ENCODE measurements at places on chromosomes 6 and 20. TPM values are rescaled to one million over a fixed set of nuclear protein-coding genes. Genes with fewer than 3 reads are reported as not detected.
A peak's percentile ranks its signal among the peaks of the same experiment; 100 is the strongest.

- no peak for DNase-seq
These were observed 621.5 kb downstream of the QKI start for GRCh38 chr6:164035900-164036485.

- DNase-seq, result peak; percentile 81
These were observed 38.0 kb downstream of the TMEM170B start for GRCh38 chr6:11575408-11576033.

DNA sequence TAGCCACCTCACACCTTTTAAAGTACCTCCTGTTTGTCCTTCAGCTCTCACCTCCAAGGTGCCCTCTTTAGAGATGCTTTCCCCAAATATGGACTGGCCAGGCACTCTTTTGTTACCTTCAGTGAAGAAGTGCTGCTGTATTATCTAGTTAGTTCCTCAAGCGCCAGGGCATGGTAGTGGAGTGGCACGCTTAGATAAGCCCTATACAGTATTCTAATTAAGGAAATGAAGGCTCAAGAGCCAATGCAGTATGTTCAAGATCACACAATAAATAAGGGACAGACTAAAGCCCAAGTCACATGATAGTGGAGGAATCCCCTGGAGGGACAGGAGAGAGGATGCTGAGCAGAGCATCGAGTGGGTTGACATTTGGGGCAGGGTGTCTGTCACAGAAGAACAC lies 28.5 kb upstream of the GFOD1 start:
- no peak for DNase-seq

DNA sequence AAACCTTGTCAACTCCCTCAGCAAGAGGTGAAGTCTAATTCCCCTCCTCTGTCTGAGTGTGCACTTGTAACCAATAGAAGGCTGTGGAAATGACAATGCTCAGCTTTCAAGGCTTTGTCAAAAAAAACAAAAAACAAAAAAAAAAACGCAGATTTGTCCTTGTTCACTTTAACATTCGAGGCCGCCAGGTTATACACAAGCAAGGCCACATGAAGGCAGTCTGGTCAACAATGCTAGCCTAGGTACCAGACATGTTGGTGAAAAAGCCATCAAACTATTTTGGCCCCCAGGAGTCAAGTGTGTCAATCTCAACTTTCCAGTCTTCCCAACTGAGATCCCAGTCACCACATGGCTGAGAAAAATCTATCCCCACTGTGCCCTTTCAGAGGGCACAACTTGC lies 92.3 kb downstream of the CDK19 start:
- DNase-seq, result no peak

DNA sequence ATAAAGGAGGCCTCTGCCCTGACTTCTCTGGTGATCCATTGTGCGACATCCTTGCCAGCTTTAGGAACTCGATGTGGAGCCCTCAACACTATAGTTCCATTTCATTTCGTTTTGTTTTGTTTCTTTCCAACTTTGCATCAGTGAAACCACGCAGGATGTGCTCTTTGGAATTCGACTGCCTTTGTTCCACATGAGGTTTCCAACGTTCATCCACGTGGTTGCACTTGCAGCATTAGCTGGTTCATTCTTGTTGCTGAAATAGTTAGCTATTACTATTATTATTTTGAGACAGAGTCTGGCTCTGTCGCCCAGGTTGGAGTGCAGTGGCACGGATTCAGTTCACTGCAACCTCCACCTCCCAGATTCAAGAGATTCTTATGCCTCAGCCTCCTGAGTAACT lies 61.3 kb upstream of the ZNFX1 start:
- DNase-seq, result no peak

DNA sequence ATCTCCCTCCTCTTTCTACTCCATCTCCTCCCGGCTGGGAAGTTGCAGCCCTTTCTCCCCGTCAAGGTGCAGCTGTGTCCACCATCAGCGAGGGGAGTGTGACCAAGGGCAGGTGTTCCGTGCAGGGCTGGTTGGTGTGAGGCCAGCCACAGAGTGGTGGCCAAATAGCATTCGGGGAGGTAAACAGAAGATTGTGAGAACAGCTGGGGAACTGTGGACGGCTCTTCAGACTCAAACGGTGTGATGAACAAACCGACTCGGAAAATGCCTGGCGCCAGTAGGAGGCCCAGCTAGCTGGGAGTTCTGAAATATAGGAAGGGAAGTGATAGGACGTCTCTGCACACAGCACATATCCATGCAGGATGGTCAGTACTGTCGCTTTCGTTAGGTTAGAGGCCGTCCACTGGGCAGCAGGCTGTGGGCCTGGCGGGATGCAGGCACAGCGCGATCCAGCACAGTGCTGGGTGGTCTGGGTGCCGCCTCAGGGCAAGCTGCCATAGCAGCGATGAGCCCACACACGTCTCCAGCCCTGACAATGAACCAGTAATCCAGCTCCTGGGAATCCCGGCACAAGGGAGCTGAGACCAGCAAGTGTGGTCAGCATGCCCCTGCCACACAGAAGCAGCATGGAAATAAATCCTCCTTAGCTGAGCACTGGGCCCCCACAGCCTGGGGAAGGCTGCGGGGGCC lies 258.1 kb downstream of the TAF4 start:
- no peak for DNase-seq

The CLDN20 gene
- not detected for total RNA-seq

DNA sequence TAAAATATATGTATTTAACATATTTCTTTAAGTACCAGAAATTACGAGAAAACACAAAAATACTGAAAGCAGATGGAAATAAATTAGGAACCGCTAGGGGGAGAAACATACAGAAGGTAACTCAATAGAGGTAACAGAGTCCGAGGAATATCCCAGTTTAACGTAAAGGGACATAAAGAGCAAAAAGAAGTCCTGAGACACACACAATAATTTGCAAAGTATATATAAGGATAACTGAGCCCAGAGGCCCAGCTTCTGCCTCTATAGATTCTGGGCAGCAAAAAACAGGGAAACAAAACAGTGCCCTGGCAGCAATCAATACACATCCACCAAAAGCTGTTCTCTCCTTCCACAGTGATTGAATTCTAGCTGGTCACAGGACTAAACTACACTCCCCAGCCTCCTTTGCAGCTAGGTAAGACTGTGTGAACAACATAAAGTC lies 15.1 kb downstream of the TBC1D32 start:
- DNase-seq, result no peak

The TOP1 gene
- 14.3 TPM for total RNA-seq

The NMBR gene
- not detected for total RNA-seq

- no peak for DNase-seq
These were observed 128.7 kb downstream of the TMEM242 start for GRCh38 chr6:157194643-157195042.

The SLC22A7 gene
- total RNA-seq, result not detected

Data from H4 (cell line).